IPS DF 6.9 (cell line): ENCODE measurements at places on chromosomes 13 and 19.

DNA sequence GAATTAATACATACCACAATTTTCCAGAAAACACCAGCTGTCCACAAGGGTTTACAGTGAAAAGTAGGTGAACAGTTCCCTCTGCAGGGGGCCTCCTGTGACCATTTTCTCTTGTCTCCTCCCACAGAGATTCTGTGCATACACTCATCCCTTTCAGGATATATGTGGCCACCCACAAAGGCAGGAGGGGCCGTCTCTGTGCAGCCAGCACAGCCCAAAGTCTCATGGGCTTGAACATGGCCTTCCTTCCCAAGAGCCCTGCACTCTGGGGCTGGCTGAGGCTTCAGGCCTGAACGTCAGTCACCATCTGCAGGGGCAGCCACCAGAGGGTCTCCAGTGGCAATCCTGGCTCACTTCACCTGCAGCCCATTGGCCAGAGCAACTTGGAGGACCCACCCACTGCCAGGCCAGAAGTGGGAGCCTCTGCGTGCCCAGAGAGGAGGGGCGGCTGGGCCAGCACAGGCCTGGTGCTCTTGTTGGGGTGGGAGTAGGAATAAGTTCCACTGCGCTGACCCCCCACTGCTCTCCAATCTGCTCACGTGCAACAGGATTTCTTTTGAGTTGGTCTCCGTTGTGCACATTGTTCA, 25.1 kb downstream of the TMEM161A start:
- no peak for DNase-seq

DNA sequence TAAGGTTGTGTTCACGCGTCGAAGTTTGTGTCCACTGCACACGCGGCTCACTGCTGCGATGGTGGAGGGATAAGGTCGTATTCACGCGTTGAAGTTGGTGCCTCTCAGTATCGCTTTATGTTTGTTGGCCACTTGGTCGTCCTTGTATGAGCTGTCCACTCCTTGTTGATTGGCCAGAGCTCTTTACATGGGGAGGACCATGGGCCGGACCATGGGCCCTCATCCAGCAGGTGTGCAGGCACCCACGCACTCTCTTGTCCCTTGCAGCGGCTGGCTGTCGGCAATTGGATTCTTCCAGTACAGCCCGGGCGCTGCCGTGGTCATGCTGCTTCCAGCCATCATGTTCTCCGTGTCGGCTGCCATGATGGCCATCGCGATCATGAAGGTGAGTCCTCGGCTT, 17.6 kb downstream of the ADAT3 start:
- no peak for DNase-seq

DNA sequence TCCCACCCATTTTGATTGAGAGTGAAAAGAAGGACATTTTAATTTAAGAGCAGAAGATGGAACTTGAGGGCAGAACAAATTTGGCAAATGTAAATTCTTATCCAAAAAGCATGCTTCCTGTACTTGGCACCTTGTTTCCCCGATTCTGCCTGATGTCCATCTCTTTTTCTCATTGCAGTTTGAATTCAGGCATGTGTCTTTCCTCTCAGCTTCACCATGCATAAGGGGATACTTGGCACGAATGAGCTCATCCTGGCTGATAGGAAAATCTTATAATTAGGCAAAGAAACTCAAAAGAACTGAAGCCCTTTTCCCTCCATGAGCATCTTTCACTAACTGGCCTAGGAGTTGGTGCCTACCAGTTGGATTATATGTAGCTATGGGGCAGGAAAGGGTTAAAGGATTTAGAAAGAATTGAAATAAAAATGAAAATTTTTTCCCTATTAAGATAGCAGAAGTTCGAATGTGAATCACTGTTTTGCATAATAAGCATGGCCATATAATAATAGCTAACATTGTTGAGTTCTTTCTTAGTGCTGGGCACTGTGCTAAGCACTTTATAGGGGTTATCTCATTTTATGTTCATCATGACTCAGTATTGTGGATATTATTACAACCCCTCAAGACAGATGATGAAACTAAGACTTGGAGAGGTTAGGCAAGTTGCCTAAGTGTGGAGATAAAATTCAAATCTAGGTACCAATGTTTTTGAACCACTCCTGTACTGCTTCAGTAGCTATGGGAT, 386.6 kb downstream of the KCNRG start:
- DNase-seq: no peak

DNA sequence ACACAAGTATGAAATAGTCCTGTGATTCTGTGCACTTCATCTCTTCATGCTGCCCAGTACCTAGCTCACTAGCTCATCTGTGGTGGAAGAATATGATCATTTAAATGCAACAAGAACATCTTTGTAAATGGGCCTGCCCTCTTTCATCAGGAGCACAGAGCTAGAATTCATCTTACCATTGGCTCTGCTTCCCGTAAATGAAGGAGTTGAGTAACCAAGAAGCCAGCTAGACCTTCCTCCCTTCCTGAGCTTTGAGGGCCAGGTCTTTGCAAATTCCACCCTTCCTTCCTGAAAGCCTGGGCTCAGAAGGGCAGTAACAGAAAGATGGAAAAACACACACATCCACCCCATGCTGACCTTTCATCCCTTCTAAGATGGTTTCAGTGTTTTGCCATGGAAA, 82.0 kb downstream of the FRY start:
- no peak for DNase-seq

DNA sequence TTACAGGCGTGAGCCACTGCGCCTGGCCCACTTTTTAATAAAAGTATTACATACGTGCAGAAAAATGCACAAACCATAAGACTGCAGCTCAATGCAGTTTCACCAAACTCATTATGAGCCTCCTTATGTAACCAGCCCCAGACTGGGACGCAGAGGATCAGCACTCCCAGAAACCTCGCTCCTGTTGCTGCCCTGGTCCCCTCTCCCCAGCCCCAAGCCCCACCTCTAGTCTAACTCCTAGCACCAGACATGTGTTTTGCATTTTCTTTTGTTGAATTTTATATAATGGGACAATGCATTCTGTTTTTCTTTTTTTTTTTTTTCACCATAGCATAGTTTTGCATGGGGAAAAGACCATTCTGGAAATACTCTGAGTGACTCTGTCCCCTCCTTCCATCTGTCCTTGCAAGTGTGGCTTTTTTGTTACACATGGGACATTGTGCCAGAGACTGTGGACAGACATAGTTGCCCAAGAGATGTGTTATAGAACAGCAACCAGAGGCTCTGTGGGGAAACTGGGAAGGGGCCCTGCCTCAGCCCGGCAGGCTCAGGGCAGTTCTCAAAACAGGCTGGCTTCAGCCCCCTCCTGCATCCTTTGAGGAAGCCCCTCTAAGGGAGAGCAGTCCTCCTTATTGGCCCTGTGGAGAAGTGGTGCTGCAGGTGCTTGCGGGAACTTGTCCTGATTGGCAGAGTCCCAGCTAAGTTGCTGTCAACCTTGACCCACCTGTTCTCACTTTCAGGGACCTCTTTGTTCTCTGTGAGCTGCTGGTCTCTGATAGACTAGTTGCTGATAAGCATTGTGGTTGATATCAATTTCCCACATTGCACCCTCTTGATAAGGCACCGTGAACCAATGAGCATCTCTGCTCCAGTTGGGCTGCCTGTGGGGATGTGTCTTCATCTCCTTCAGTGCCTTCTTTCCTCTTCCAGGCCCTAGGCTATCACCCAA, 13.8 kb upstream of the OLFM4 start:
- DNase-seq: no peak

DNA sequence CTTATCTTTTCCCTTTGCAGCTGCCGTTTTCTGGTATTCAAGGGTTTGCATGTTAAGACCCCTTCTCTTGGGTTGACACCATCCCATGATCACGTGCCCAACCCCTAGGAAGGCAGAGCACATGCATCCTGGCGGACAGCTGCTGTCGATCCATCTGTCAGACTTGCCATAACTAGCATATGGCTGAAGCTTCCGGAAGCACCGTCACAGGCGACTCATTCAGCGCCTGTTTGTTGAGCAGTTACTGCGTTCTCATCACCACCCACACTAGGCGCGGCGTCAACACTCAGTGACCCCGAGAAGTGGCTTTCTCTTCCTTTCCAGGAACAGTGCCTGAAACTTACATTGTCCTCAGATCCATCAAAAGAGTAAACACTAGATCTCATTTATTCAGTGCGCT, 93.6 kb downstream of the SOX1 start:
- no peak for DNase-seq
